ENCODE measurements at places on chromosomes 5 and 9. TPM values are rescaled to one million over a fixed set of nuclear protein-coding genes. Genes with fewer than 3 reads are reported as not detected.

The ICE1 gene
- 18.4 TPM for polyA plus RNA-seq

DNA sequence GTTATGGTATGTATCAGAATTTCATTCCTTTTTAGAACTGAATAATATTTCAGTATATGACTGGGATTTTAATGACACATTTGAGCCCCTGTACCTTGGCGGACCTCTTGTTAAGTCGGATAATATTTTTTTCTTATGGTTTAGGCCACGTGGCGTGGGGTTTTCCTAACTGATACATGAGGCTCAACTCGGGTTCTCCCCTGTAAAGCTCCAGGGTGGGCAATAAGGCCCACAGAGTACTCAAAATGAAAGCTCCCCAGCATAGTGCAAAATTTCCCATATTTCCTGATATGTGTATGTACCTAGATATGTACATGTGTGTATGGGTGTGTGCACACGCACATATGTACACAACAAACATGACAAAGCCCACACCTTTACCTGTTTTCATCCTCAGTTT, 24.5 kb downstream of the TICAM2 start:
- H3K36me3 ChIP-seq = no peaks in the 10 kb centered on the region
- DNase-seq = no peak
- no peaks in the 10 kb centered on the region for H3K27me3 ChIP-seq
- no peak overlapping the region for H3K4me3 ChIP-seq
- no peak overlapping the region for H3K27ac ChIP-seq
- H3K4me1 ChIP-seq = peaks cover 15% of the 10 kb centered on the region

DNA sequence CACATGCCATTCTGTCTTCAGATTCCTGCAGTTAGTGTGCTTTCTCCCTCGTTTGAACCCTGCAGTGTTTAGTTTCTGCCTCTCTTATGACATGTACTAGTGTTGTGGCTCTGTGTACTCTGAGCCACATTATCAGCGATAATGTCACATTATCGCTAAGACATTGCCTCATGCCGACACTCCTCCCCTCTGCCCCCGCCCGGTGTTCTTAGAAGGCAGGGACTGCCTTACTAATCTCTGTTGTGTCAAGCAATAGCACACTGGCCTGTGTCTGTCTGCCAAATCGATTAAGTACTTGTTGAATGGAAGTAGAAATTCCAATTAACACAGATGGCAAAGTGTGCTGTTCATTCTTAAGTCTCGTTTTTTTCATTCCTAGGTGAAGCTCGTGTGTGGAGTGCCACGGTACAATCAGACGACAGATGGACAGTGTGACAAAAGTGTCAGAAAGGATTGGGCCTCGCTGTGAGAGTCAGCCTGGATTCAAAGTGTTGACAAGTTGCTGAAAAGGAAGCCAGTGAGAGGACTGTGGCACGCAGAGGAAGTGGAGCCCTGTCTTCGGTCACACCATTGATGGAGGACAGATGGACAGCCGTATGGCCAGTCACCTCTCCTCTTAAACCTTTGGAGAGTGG, 10.5 kb downstream of the PIK3R1 start:
- peaks cover 17% of the 10 kb centered on the region for H3K36me3 ChIP-seq
- no peak overlapping the region for H3K4me3 ChIP-seq
- DNase-seq = no peak
- peak overlapping the region; percentile 55 for H3K27ac ChIP-seq
- H3K27me3 ChIP-seq = no peaks in the 10 kb centered on the region

GRCh38 chr9:94909965-94910730, 183.6 kb downstream of the AOPEP start:
- no peaks in the 10 kb centered on the region for H3K36me3 ChIP-seq
- no peak overlapping the region for H3K4me3 ChIP-seq
- no peak overlapping the region for H3K27ac ChIP-seq
- no peaks in the 10 kb centered on the region for H3K27me3 ChIP-seq
- no peak for DNase-seq
- H3K4me1 ChIP-seq = peaks cover 30% of the 10 kb centered on the region

DNA sequence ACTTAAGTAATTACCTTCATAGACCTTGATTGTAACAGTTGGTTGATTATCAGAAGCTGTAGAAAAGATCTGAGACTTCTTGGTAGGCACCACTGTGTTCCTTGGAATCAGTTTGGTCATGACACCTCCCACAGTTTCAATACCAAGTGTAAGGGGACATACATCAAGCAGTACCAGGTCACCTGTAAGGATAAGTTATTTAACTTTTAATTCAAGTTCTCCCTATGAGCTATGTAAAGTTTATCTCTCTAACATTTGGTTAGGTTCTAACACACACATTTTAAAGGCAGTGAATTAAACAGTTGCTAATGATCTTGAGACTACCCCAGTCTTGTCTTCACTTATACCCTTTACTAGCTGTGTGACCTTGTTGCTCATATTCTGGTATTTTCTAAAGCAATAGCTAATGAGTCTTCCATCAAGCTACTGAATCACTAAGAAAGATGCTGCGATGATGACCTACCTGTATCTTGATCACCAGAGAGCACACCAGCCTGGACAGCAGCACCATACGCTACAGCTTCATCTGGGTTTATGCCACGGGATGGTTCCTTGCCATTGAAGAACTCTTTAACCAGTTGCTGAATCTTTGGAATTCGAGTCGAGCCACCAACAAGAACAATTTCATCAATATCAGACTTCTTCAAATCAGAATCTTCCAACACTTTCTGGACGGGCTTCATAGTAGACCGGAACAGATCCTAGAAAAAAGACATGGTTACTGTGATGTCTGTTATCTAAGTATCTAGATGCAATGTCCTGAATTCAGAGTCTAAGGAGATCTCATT, 2.8 kb downstream of the HSPA5 start:
- H3K36me3 ChIP-seq = peaks cover 40% of the 10 kb centered on the region
- H3K4me3 ChIP-seq = peak overlapping the region; percentile 99
- peak overlapping the region; percentile 94 for H3K27ac ChIP-seq
- no peaks in the 10 kb centered on the region for H3K27me3 ChIP-seq
- H3K4me1 ChIP-seq = peaks cover 36% of the 10 kb centered on the region
- DNase-seq = no peak

- DNase-seq = no peak
- no peak overlapping the region for H3K27ac ChIP-seq
- no peaks in the 10 kb centered on the region for H3K36me3 ChIP-seq
- peaks cover 7% of the 10 kb centered on the region for H3K4me1 ChIP-seq
Observed at GRCh38 chr5:79493596-79494345, 20.2 kb downstream of the HOMER1 start.

- DNase-seq = no peak
- H3K4me3 ChIP-seq = peak overlapping the region; percentile 59
- H3K27me3 ChIP-seq = peaks cover 39% of the 10 kb centered on the region
- H3K27ac ChIP-seq = no peak overlapping the region
Observed at GRCh38 chr5:154189819-154190594, 526 bp upstream of the GALNT10 start.

The CDH18 gene
- polyA plus RNA-seq = 0.63 TPM

The MYORG gene
- polyA plus RNA-seq = 3.7 TPM

The CLK4 gene
- 10.7 TPM for polyA plus RNA-seq

DNA sequence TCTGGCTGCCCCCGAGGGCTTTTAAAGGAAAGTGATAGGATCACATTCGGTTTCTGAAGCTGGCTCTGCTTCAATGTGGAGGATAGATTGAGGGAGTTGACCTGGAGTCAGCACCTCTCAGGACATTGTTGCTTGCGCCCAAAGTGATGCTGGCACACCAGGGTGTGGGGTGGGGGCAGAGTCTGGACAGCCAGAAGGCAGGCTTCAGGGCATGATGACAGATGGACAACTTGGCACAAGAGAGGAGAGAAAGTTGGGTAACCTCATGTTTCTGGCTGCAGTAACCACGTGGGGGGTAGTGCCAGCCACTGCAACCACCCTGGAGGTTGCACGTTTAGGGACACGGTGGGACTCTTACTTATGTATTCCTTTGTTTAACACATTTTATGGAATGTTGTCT, 9.5 kb downstream of the ALDH1B1 start:
- no peaks in the 10 kb centered on the region for H3K4me1 ChIP-seq
- H3K36me3 ChIP-seq = no peaks in the 10 kb centered on the region
- no peak overlapping the region for H3K4me3 ChIP-seq

The BSPRY gene
- polyA plus RNA-seq = 0.54 TPM

The PDZD2 gene
- polyA plus RNA-seq = 3.1 TPM

The C9orf72 gene
- 2.5 TPM for polyA plus RNA-seq

GRCh38 chr9:17938035-17938655, 359.3 kb downstream of the SH3GL2 start:
- H3K36me3 ChIP-seq = no peaks in the 10 kb centered on the region
- DNase-seq = no peak
- no peak overlapping the region for H3K27ac ChIP-seq
- no peak overlapping the region for H3K4me3 ChIP-seq
- H3K4me1 ChIP-seq = no peaks in the 10 kb centered on the region
- H3K27me3 ChIP-seq = no peaks in the 10 kb centered on the region

DNA sequence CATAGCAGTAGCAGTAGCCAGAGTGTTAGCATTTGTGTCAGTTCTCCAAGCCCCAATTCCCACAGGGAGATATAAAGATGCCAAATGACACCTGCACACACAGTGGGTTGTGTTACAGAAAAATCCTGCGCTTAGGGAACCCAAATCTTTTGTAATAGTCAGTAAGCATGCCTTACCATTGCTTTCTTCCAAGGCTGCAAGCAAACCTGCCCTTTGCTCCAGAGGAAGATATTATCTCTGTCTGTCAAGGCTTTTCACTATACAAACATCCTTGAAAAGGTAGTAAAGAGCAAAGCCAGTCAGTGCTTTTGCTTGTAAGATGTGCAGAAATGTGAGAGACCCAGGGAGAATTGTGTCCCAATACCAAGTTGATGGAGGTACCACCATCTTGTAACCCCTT, 2.9 kb downstream of the ANKDD1B start:
- peaks cover 31% of the 10 kb centered on the region for H3K4me1 ChIP-seq
- H3K27ac ChIP-seq = no peak overlapping the region
- no peaks in the 10 kb centered on the region for H3K36me3 ChIP-seq

GRCh38 chr5:76608833-76609232, 14.4 kb downstream of the F2RL2 start:
- H3K4me1 ChIP-seq = no peaks in the 10 kb centered on the region
- H3K36me3 ChIP-seq = no peaks in the 10 kb centered on the region
- H3K4me3 ChIP-seq = no peak overlapping the region
- no peaks in the 10 kb centered on the region for H3K27me3 ChIP-seq
- H3K27ac ChIP-seq = no peak overlapping the region
- DNase-seq = no peak

DNA sequence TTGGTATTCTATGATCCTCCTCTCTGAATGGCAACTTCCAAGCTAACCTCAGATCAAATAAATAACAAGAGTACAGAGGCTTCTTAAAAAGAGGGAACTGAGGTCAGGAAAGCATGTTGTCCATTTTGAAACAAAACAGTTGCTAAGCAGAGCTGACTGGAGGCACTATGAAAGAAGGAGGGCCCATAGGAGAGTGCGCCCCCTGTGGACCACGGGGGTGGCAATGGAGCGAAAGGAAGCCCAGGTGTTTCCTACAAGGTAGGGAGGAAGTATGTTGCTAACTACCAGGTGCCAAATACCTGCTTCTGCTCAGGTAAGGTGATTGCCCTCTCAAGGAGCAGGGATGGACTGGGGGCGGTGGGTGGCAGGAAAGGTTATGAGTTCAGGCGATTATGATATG, 101.8 kb upstream of the MAST4 start:
- no peak overlapping the region for H3K4me3 ChIP-seq
- H3K27me3 ChIP-seq = no peaks in the 10 kb centered on the region
- DNase-seq = no peak
- H3K36me3 ChIP-seq = no peaks in the 10 kb centered on the region
- H3K4me1 ChIP-seq = peaks cover 12% of the 10 kb centered on the region

- H3K4me3 ChIP-seq = no peak overlapping the region
- no peak for DNase-seq
- H3K27ac ChIP-seq = no peak overlapping the region
- no peaks in the 10 kb centered on the region for H3K27me3 ChIP-seq
- no peaks in the 10 kb centered on the region for H3K4me1 ChIP-seq
Observed at GRCh38 chr5:97363577-97363976, 180.5 kb upstream of the RIOK2 start.

DNA sequence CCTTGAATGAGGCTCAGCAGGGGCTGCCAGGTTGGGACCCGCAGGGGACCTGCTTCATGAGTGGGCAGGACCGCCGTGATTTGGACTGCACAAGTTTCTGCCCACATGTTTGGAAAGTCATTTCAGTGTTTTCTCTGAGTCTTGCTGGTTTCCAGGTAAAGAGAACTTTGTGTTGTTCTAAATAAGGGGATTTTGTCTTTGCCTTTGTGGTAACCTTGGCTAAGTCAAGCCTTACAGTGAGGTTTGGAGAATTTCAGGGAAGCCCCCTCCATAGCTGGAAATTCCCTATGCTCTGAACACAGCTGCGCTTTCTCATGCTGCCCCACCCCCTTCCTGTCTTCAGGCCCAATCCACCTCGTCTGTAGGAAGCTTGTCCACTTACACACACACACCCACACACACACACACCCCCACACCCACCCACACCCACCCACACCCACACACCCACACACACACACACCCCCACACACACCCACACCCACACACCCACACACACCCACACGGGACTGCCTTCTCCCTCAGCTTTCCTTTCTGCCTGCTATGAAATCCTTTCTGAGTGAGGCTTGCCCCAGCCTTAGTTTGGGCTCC, 270.1 kb downstream of the HSPA4 start:
- H3K27me3 ChIP-seq = no peaks in the 10 kb centered on the region
- H3K27ac ChIP-seq = no peak overlapping the region
- DNase-seq = no peak
- H3K4me3 ChIP-seq = no peak overlapping the region

DNA sequence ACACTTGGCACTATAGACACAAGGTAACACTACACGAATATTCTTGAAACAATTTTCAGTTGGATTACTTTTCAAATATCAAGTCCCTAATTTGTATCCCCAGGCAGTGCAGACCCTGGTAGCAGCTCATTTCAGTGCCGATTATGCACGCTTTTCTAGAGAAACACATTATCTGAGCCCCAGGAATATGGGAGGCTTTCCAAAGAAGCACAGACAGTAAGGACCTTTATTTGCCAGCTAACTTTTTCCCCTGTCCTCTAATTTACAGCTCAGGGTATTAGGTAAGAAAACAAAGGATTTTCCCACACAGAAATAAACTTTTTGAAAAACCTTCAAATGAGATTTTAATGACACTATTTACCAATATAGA, 852.3 kb upstream of the DMAC1 start:
- no peak overlapping the region for H3K4me3 ChIP-seq
- H3K27me3 ChIP-seq = no peaks in the 10 kb centered on the region
- H3K4me1 ChIP-seq = no peaks in the 10 kb centered on the region
- H3K36me3 ChIP-seq = no peaks in the 10 kb centered on the region
